ENCODE measurements at places on chromosomes 5 and 9.

GRCh38 chr5:114412510-114413171 lies 50.8 kb downstream of the KCNN2 start:
- no peak for DNase-seq

- DNase-seq: no peak
Measured at GRCh38 chr5:134127376-134127861, 12.9 kb downstream of the TCF7 start.

DNA sequence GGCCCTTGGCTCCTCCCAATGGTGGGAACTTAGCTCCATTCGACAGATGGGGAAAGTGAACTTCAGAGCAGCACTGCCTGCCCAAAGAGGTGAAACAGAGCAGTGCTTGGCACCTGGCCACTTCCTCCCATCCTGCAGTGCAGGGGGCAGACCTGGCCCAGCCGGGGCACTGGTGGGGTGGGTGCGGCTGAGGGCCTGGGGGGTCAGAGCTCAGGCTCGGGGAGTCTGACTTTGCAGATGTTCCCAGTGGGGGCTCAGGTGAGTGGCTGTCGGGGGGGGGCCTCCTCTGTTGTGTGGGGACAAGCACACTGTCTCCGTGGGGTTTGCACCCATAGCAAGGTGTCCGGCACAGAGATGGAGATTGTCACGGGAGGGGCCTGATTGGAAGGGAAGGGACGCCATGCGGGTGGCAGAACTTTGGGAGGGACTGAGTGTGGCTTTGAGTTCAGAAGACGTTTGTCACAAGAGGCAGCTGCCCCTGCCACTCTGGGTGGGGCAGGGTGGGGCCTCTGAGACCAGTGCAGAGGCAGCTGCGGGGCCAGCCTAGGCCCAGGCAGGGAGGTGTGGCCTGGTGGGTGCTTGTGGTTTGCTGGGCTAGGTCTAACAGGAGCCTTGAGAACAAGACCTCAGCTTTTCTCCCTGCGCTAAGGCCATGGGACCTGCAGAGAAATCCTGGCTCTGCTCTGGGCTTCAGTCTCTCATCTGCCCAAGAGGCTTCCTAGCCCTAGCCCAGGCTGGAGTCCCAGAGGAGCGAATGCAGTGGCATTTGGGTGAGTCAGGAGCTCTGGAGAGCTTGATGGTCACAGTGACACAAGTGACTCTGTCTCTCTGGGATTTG lies 2.5 kb downstream of the MYMK start:
- DNase-seq: no peak

DNA sequence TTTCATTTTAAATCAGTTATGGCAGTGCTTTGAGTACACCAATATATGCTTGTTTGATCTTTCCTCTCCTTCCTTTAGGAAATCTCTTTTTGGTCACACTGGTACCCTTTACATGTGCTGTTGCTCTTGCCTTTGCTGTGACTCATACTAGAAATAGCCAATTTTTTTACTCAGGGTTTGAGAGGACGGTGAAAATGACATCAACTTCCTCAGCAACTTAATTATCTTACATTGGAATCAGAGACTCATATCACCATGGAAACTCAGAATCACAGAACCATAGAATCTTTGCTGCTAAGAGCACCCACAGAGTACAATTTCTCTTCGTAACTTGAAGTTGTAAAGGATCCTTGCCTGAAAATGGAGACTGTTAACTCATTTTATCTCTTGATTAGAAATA lies 13.8 kb upstream of the ZNF300 start:
- DNase-seq: no peak

GRCh38 chr5:117881426-117882230 lies 1106.7 kb downstream of the DTWD2 start:
- DNase-seq: no peak
